Esophagus mucosa (tissue), 1 donor: ENCODE measurements at places on chromosomes 4 and X.

DNA sequence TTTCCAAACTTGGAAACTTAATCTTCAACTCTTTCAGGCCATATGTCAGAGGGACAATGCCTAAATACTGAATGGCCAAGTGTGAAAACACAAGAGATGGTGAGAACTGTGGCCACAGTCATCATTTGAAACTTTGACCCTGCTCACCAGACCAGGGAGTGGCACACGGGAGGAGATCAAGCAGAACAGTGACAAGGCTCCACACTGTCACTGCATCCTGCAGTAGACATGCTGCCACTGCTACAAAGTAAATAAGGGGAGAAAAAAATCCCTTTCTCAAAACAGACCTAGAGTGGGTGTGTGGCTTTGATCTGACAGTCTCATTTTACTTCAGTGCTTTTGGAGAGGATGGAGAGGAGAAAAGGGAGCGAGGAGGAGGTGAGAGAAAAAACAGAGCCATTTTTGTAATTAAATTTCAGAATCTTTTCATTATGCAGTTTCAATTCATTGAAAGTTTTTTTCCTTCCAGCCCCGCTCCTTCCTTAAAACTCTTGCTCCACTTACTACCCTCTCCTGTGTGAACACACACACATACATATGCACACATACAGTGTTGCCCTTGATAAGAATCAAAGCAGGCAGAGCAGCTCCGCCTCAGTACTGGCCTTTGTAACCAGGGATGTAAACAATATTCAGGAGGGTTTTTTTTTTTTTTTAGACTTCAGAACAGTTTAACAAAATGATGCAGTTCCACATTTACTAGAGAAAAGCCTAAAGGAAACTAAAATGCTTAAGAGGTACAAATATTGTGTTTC, 34.4 kb downstream of the NEXMIF start:
- no peak for ATAC-seq

DNA sequence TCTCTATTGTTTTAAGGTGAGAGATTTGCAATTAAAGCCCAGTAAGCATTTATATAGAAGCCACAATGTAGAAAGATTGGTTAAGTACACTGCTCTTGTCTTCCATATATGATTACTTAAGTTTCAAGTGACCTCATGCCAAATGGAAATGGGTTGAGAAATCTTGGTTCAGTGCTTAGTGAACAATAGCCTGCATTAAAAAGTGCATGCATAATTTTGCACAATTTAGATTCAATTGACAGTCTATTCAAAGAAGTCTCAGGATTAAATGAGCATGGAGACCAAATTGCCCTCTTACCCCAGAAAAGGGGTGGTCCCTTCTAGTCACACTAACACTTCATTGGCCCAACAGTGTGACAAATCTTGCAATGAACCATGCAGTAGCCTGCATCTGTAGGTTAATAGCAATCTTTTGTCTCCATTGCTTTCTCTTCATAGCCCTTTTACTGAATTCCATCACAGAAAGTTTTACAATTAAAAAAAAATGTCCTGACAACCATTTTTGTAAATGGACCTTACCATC, 93.6 kb downstream of the HHIP start:
- no peak for ATAC-seq

DNA sequence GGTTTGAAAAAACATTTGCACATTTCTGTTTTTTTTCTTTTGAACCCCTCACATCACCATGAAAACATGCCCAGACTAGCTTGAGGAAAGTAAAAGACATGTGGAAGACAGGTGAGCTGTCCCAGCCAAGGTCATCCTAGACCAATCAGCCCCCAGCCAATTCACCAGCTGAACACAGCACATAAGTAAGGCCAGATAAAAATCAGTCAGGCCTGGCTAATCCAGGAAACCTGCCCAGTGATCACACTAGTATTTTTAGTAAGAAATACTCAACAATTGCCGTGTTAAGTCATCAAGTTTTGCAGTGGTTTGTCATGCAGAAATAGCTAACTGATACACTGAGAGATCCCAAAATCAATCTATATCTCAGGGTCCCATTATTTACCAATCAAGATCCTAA, 4.4 kb upstream of the SMR3A start:
- no peak for ATAC-seq

DNA sequence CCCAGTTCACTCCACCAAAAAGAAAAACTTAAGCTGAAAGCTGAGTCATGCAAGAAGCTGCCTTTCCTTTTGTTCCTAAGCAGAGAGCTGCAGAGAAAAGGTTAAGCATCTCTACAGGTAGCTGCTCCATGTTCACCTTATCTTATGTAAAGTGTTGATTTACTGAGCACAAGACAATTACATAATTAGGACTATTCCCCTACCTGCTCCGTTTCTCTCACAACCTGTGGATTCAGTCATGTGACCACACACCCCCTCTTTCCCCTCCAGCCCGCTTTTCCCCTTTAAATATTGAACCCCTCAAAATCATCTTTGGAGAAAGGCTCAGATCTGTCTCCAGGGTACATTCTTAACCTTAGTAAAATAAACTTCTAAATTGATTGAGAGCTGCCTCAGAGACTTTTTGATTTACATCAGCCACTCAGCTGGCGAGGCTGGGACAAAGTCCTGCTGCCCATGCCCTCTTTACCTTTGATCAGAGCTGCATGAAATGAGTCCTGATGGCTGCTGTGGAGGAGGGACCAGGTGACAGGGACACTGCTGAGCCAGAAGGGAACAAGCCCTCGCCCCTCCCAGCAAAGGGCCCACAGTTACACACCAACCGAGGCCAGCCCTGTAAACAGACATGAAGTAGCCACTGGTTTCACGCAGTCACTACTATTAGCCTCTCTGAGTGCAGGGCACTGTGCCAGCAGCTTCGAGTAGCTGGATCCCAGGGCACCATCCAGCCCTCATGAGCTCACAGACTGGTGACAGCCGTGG, 53.9 kb upstream of the C4orf50 start:
- ATAC-seq = no peak

DNA sequence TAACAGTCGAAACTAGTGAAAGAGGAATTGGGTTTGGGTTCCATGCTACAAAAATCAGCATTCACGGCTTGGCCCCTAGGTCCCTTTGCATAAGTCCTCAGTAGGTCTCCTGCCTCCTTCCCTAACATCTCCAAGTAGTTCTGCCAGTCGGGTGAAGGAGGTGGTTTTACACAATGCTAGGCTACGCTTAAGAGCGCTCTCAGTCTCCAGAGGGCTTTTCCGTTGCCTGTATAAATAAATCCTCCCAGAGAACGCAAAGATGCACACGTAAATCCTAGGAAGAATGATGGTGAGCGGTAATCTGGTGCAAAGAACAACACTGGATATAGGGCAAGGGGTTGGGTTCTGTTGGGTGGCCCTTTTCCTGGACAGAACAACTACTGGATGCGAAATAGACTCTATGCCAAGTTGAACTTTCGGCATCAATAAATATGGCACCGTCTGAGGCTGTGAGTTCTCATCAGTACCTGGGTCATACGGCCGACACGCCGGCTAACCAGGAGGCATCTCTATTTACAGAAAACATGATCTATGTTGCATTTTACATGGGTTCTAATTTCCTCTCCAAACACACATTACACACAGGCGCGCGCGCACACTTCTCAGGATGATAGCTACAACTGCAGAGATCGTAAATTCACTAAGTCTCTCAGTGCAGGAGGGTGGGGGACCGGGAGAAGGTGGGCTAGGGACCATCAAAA, 1.3 kb downstream of the CAMK2D start:
- no peak for ATAC-seq

GRCh38 chr4:37517326-37517725, 168.8 kb downstream of the RELL1 start:
- no peak for ATAC-seq

DNA sequence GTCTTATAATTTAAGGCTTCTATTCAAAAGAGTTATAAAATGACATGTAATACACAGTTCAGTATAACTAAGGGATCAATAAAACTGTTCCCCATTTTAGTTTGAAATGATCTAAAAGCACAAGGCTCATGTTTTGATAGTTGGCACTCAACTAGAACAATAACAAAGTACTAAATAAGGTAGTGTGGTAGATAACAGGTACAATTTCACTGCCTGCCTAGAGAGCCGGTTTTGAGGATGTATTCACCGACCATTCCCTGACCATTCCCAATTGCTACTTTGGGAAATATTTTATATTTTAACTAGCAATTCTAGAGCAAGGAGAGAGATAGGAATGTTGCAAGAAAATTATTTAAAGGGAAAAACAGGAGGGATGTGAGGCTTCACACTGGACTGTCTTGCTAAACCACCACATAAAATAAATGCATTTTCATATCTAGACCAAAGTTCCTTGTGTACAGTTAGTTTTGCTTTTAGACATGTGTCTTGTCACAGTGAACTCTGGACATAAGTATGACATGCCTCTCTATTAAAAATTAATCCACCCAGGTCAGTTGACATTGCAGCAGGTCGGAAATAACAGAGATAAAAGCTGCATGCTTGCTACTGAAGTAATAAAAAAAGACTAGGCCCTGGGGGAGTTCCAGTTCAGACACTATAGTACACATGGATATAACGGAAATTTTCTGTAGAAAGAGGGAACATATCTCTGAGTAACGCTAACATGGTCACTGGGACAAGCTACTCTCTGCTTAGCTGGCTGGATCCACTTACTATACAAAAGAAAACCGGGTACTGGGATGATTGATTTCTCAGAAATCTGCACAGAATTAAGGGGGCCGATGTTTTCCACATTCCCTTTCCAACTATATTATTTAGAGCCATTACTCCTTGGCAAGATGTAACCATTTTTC, 56.3 kb upstream of the NAP1L5 start:
- ATAC-seq = no peak

- ATAC-seq = no peak
Observed at GRCh38 chr4:183195534-183195933, 96.5 kb downstream of the WWC2 start.

DNA sequence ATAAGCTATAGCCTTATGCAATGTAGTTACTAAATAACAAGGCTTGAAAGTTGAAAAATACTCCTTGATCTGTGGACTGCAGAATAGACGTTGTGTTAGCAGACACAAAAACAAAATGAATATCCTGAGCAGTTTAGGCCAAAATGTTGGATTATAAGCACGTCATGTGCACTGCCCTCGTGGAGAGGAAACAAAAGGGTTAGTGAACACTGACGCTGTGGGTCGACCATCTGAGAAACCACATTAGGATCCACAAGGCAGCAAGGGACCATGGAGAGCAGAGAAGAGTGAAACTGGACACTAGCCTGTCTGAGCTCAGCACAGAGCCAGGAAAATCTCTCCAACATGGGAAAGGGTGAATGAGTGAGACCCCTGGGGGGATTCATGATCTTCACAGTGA, 145.3 kb downstream of the DTHD1 start:
- no peak for ATAC-seq

- peak; percentile 42 for ATAC-seq
Observed at GRCh38 chr4:37715889-37716402, 29.8 kb upstream of the RELL1 start.

DNA sequence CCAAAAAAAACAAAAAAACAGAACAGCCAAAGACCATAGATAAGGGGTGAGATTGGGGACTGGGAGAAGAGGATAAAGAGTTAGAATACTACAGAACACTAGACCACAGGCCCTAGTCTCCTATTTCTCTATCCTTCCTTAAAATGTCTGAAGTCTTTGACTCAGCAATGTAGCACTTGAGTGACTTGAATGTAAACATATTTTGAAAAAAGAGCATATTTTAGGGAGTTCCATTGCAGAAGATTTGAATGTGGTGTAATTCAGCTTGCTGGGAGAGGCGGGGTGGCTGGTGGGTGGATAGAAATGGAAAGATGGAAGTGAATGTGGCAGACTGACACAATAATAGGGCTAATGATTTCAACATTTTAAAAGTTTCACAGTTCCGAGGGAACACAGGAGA, 144.9 kb downstream of the CHIC2 start:
- ATAC-seq = no peak

DNA sequence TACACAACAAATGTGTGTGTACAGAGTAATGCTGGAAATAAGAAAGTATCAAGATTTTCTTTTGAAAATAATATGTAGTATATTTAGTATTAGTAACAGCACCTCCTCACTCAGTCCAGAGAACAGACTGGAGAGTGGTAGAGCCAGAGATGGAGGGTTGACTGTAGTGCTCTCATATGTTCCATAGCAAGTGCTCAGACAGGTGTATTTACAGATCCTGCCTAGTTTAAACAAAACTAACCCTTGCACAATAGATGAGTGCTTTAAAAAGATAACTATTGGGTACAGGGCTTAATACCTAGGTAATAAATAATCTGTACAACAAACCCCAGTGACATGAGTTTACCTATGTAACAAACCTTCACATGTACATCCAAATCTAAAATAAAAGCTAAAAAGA, 381.0 kb upstream of the EMCN start:
- ATAC-seq = no peak

- ATAC-seq = no peak
Observed at GRCh38 chrX:119093991-119094735, 21.4 kb downstream of the CT47C1 start.

DNA sequence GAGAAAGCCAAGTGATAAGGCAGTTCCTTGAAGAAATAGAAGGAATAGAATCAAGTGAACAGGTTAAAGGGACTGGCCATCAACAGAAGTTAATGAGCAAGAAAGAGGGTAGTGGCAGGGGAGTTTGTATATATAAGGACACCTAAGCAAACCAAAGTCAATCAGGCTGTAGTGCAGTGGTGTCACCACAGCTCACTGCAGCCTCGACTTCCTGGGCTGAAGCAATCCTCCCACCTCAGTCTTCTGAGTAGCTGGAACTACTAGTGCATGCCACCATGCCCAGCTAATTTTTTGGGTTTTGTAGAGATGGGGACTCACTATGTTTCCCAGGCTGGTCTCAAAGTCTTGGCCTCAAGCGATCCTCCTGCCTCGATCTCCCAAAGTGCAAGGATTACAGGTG, 15.9 kb downstream of the ACOT9 start:
- ATAC-seq = no peak

GRCh38 chr4:173990126-173990868, 293.2 kb downstream of the FBXO8 start:
- no peak for ATAC-seq

DNA sequence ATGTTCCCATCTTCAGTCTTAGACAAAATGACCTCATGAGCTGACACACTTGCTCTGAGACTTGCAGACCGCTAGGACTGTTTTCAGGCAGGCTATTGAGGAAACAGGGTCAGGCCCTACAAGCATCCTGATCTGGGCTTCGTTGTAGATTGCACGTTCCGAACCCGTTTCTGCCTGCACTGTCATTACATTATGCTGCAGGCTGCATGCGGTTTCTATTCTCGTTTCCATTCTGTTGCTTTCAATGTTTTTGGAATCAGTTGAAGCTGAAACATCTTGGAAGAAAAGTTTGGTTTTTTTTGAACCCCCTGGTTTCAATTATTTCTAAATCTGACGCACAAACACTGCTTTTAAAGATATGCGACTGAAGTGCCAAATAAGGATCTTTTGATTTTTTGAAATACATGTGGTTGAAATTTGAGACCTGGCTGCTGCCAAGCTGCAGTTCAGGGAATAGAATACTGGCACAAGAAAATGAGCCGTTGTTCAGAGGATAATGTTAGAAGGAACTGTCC, 716.1 kb upstream of the INTU start:
- no peak for ATAC-seq

GRCh38 chr4:4459181-4459580, 72.3 kb downstream of the NSG1 start:
- no peak for ATAC-seq
